NCI-H446 (cell line): ENCODE measurements at places on chromosomes 6 and 20.

- no peak for DNase-seq
These were observed 280.5 kb upstream of the JAG1 start for GRCh38 chr20:10954137-10954840.

DNA sequence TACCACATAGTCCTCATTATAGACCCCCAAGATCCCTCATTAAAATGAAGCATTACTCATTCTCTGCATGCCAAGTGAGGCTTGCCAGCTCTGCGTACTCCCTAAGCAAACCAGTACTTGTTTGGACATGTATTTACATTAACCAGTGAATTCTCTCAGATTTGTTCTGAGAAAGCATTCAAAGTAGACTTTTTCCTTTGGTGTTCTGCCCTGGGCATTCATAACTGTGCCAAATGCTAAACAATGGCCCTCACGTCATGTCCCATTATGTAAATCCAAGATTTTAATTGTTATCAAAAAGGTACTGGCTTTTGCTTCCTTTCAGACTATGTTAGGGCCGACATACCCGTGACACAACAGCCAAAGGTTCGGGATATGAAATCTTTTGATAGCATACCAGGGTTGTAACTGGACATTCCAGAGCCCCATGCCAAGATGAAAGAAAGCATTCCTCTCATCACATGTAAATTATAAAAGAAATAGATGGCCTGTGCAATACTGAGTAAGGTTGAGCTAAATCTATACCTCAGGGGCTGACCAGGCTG, 164.2 kb downstream of the ADAT2 start:
- peak; percentile 78 for DNase-seq

DNA sequence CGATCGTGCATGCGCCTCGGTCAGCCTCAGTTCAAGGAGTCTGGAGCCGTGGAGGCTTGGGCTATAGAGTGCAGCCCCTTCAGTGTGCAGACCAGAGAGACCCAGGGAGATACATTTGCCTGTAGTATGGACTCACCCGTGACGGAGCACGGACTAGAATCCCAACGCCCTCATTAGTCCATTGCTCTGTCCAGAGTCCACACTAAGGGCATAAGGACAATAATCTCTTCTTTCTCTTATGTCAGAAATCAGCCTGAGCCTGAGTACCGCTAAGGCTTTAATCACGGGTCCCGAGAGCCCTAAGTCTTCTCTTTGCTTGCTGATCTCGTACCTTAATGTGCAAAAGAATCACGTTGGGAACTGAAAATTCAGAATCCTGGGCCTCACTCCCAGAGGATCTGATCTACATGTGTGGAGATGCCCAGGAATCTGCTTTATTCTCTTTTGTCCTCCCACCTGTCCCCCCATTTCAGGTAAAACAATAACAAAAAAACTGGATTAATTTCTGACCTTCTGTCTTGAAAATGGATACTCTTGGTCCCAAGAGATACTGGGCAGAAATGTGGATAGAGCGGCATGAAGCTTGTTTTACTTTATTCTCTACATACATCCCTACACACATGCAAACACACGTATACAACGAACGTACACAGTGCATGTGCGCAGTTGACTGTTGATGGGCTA, 671 bp downstream of the BPHL start:
- peak; percentile 54 for DNase-seq

DNA sequence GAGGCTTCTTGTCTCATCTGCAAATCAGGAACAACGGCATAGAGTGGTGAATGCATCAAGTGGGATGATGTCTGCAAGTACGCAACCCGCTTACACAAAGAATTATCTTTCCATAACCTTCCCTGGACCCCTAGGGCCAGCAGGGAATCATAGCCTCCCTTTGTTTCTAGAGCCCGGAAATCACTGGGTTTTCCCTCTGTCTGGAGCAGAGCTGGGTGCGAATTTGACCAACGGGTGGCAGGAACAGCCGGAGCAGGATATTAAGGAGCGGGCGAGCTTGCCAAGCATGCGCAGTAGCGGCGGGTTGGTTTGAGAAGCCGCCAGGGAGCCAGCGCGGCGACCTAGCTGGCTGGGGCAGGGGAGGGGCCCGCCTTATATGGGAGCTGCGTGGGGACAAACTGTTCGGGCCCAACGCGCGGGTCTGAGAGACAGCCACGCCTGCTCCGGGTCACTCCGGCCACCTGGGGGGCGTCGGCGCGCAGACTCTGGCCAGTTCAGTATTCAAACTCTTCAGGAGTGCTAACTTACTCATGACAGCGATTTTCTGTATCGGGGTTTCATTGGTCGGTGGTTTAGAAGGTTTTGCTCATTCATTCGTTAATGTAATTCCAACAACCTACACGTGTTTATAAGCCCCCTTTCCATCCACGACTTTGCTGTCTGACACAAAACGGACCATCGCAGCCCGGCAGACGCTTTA, 1.6 kb upstream of the KIF16B start:
- no peak for DNase-seq

DNA sequence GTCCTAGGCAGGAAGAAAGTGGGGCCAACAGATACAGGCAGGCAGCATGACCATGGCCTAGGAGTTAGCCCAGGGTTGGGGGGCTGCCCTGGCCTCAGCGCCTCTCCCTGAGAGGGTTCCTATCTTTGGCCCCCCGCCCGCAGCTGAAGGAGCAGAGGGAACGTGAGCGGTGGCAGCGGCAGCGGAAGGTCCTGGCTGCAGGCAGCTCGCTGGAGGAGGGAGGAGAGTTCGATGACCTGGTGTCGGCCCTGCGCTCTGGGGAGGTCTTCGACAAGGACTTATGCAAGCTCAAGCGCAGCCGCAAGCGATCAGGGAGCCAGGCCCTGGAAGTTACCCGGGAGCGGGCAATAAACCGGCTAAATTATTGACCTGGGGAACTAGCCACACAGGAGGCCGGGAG, 32.6 kb downstream of the MOCS1 start:
- no peak for DNase-seq

DNA sequence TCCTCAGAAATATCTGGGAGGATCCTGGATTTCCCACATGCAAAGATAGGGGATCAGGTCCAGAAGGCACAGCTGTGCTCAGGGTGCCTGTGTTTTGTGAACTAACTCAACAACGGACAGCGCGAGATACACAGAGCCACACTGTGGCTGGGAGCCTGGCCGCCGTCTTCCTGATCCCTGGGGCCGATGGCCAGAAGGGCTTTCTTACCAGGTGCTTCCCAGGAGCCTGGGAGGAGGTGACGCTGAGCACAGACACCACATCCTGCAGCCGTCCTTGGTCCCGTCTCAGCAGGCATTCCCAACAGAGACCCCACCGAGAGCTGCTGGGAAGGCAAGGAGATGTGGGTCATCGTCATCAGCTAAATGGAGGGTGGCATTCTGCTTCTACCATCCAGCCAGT, 144.6 kb upstream of the AFDN start:
- DNase-seq: no peak

- DNase-seq: peak; percentile 15
These were observed 275.8 kb upstream of the PRDM1 start for GRCh38 chr6:105810105-105810921.

DNA sequence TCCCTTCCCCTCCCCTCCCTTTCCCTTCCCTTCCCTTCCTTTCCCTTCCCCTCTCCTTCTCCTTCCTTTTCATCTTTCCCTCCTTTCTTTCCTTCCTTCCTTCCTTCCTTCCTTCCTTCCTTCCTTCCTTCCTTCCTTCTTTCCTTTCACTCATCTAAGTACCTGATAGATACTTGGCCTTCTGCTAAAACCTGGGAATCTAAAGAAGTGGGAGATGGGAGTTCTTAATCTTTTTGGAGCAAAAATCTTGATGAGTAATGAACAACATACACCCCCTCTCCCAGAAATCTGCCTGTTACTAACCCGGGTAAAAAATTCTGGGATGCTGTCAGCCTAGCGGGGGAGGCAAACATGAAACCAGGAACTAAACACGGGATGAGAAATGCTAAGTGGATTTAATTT, 100.7 kb downstream of the VEGFA start:
- DNase-seq: no peak

- no peak for DNase-seq
These were observed 126.4 kb downstream of the BANF2 start for GRCh38 chr20:17825960-17826843.

DNA sequence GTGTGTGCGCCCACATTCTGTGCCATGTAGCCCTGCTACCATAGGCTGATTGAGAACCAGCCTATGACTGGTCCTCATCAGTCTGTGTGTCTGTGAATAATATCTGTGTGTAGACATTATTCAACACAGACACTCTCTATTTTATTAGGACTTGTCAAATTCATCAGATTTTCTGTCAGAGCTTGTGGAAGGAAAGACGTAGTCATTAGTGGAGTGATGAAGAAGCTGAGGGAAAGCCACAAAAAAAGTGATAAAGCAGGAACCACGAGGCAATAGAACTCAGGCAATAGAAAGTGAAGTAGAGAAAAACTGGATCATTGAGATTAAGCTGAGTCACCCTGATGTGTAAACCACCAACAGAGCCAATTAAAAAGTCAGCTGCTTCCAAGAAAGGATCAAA, 122.2 kb upstream of the MARCKS start:
- peak; percentile 41 for DNase-seq

- DNase-seq: peak; percentile 32
These were observed 8.8 kb downstream of the CLDN20 start for GRCh38 chr6:155272353-155273232.

DNA sequence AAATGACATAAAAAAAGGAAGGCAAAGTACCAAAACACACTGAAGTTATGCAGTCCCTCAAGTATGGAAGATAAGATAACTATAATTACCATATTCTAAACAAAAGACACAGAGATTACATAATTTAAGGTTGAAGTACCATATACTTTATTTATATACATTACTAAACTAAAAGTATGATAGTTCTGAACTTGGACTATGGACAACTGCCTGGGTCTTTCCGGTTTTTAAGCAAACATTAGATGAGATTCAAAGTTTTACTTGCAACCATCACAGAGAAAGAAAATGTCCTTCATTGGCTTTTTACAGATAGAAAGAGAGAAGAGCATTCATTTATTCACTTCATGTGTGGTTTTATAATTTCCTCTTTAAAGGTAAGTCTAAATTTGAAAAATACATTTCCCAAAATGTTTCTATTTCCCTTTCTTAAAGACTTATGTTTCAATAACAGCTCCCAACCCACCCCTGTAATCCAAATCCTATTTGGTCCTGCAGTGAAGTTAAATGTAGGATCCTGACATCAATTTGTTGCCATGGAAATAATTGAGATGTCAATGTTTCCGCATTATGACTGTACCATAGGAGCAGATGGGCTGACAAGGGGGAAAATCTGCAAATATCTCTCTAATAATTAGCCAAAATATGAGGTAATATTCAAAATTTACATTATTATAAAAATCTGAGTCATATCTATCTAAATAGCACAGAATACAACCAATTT, 63.7 kb downstream of the PTPRK start:
- DNase-seq: peak; percentile 2

DNA sequence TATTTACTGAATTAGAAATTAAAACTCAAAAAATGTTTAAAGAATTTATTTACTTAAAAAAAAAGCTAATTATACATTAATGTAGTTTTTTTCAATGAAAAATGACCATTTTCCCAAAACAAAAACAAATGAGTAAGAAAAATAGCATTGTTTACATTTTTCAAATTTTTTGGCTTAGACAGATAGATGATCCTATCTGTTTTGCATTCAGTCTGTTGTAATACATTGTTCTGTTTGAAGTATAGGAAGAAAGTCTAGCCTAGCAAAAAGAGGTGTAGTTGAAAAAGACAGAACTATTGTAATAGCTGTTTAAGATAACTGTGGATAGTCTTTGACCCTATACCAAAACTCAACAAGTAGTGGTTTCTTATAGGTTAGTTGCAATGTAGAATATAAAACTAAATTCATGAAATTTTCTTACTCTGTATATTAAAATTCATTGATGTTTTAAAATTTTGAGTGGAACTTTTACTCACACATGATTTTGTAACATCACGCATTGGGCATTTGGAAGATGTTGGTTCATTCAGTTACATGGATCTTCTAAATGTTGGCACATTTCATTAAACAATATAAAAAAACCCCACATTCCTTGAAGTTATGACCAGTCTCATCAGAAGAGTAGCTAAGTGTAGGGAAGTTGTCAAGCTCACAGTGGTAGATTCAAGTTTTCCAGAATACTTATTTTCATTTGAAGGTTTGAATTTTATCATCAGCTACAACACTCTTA, 62.0 kb downstream of the KCNS1 start:
- no peak for DNase-seq

GRCh38 chr20:38579219-38579910, 1.6 kb upstream of the ADIG start:
- no peak for DNase-seq

DNA sequence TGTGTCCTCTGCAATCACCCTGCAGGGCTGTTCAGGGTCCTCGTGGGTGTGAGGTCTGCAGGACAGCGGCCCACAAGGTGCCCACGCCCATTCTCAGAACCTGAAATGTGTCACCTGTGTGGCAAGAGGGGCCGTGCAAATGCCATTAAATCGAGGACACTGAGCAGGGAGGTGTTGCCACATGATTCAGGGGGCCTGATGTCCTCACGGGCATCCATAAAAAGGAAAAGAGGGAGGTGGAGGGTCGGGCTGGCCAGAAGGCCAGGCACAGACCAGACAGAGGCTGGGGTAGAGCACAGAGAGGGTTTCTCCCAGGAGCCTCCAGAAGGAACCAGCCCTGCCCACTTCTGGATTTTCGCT, 239.6 kb downstream of the ERMARD start:
- DNase-seq: no peak
